ENCODE measurements at places on chromosomes 6 and 20.

DNA sequence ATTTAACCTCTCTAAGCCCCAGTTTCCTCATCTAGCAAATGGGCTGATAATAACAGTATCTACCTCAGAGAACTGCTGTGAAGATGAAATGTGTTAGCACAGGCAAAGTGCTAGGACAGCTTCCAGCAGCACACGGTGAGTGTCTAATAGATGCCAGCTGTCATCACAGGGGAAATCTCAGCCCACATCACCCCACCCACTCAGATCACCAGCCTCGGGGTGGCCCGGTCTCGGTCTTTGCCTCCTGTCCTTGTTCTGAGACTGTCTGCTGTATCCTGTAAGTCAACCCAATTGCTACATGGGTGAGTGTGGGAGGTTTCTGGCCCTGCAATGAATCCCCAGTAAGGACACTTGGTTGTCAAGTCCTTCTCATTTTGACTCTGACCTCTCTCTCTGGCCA is 99.5 kb upstream of the ZNFX1 start:
- no peak for DNase-seq

GRCh38 chr6:151413372-151414145 is 22.2 kb upstream of the ZBTB2 start:
- DNase-seq: no peak

GRCh38 chr6:166935353-166935752 is 21.0 kb downstream of the RNASET2 start:
- no peak for DNase-seq

- no peak for DNase-seq
Observed at GRCh38 chr6:135318738-135319469, 137.8 kb downstream of the MYB start.

DNA sequence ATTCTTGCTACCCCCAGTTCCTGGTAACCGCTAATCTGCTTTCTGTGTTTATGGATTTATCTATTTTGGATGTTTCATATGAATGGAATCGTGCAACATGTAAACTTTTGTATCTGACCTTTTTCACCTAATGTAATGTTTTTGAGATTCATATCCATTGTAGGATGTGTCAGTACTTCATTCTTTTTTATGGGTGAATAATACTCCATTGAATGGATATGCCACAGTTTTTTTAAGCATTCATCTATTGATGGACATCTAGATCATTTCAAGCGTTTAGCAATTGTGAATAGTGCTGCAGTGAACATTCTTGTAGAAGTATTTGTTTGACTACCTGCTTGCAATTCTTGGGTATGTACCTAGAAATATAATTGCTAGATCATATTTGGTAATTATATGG is 13.0 kb downstream of the KDM1B start:
- no peak for DNase-seq

GRCh38 chr6:51257938-51258337 is 439.3 kb downstream of the TFAP2B start:
- DNase-seq: no peak

GRCh38 chr6:129710450-129711270 is 683 bp upstream of the ARHGAP18 start:
- DNase-seq: no peak

- no peak for DNase-seq
Observed at GRCh38 chr20:42739683-42740082, 450.0 kb downstream of the PTPRT start.

DNA sequence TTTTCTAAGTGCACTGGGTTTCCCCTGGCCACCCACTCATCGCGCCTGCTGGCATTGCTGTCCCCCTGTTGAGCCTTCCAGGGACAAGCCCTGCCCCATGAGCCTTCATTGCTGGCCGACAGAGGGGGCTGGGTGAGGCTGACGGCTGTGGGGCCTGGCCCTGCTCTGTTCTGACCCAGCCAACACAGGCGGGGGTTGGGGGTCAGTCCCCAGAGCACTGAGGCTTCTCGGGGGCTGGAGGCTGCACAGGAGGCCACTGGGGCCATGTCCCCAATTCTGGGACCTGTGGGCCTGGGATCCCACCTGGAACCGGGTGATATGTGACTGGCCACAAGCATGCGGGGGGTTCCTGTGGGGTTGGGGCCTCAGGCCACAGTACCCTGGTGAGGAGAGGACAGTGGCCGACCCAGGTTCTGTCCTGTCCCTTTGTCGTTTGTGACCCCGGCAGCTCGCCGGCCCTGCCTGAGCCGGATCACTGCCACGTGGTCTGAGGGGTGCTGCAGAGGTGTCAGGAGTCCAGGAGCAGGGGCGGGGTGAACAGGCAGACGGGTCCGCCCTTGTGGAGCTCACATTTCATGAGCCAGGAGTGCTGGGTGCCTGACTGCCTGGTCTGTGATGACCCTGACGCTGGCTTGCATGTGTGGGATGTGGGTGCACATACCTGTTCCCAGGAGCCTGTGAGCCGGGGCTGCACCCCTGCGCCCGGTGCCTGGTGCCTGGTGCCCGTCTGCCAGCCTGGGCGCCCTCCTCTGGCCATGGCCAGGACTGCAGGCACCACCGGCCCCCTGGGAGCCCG is 2.1 kb upstream of the COL20A1 start:
- peak; percentile 11 for DNase-seq

DNA sequence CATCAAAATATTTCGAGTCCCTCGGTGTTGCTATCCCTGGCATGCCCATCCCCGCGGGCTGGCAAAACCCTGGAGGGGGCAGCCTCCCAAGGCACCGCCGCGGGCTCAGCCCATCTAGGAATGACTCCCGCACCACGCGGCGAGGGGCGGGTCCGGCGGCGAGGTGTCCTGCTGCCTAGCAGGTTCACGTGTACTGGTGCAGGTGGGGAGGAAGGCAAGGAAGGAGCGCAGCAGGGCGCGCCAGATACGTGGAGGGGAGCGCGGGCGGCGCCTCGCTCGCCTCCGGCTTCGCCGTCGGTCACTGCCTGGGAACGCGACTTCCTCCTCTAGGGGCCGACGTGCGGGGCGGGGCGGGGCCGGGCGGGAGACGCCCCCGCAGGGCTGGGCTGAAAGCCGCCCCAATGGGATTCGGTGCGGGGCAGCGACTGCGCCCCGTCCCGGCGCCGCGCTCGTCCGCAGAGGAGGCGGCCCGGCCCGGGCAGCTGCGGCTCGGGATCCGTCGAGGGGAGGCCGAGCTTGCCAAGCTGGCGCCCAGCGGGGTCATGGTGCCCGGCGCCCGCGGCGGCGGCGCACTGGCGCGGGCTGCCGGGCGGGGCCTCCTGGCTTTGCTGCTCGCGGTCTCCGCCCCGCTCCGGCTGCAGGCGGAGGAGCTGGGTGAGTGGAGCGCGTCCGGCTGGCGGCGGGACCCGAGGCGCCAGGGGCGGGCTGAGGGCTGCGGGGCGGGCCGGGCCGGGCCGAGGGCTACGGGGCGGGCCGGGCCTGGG is at the start of gene DCBLD1:
TSS of gene DCBLD1 (plus strand) at position 435 of the 764 bp plus-strand sequence. CDS start at position 543, 108 bp downstream.
- peak; percentile 70 for DNase-seq

- DNase-seq: no peak
Observed at GRCh38 chr6:118645395-118645794, 6.0 kb downstream of the CEP85L start.

GRCh38 chr6:122307577-122307976 is 91.9 kb upstream of the HSF2 start:
- DNase-seq: no peak

GRCh38 chr6:140153703-140154102 is 779.3 kb upstream of the CITED2 start:
- DNase-seq: peak; percentile 50

DNA sequence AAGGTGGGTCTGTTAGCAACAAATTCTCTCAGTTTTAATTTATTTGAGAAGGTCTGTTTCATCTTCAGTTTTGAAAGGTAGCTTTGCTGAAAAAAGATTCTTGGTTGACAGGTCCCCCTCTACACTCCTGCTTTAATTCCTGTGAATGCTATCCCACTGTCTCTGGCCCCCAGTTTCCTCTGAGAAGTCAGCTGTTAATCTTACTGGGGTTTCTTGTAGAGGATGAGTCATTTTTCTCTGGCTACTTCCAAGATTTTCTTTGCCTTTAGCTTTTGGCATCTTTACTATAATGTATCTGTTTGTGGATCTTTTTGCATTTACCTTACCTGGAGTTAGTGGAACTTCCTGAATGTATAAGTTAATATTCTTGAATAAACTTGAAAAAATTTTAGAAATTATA is 122.7 kb downstream of the MMS22L start:
- peak; percentile 4 for DNase-seq

DNA sequence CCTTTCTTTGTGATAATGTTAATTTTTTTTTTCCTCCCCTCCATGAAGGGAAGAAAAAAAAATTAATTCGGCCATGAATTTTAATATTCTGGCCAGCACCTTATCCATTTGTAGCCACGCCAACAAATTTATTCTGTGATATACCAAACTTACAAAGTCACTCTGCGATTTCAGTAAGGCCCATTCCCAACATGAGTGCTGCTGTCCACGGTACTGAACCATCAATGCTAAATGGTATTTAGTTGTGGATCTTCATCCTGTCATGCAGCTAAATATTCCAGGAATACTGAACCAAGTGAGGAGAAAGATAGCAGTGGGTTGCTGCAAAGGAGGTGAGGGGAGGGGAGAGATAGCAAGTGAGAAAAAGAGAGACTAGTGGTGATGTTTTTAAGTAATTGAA is 19.5 kb upstream of the RSPH4A start:
- peak; percentile 42 for DNase-seq

GRCh38 chr20:888057-888456 is 28.1 kb downstream of the ANGPT4 start:
- DNase-seq: no peak

- DNase-seq: peak; percentile 20
Observed at GRCh38 chr20:3209257-3209945, at the start of gene ITPA. ITPA (plus strand) TSS chr20:3209498; CDS start chr20:3209552, 54 bp downstream.

Data from IMR-90 (cell line).